NCI-H774 (cell line): ENCODE measurements at places on chromosomes 12 and 14.

- DNase-seq, result peak; percentile 17
Observed at GRCh38 chr12:72368719-72369422, 96.7 kb downstream of the TRHDE start.

DNA sequence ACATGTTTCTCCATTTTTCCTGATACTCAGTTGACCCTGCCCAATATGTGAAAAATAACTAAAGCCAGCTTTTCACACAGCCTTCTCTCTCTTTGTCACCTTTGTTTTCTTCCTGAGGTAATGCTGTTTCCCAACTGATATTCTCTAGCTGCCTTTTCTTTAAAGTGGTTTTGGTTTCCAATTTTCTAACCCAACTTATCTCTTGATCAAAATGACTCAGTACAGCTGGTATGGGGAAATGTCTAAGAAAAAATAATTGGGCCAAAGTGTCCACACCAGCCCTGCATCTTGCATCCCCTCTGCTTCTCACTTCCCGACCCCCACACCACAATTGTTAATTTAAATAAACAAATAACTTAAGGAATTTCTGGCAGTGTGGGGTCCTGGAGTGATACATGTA is 193.8 kb downstream of the SYT1 start:
- no peak for DNase-seq

- DNase-seq, result no peak
Observed at GRCh38 chr12:85424581-85425348, 144.7 kb downstream of the ALX1 start.

GRCh38 chr14:94472842-94473241 is 3.2 kb downstream of the SERPINA9 start:
- DNase-seq, result no peak

DNA sequence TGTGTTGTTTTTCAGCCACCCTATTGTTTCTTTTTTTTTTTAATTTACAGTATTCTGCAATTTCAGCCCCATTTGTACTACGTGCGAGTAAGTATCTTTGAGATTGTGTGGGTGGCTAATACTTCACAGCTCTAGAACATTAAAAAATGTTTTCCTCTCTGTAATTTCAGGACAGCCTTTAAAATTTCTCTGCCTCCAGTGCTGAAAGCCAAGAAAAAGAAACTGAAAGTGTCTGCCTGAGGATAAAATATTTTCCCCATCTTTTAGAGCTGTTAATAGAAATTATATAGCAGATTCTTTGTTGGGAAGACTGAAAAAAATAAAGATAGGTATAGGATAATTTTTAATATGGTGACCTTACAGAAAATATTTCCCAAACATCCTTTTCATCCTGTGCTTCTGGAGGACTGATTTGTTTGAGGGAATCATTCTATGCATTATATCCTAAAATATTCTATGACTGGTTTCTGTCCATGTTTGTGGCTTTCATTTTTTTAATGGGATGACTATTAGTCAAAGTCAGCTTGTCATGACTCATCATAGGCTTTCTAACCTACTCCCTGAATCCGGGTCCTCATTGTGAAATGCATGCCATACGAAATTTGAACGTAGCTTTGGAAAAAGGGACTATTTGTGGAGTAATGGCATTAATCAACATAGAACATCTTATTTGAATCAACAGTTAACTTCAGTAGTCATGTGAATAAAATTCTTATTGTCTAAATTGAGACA is 10.8 kb upstream of the TCTN2 start:
- no peak for DNase-seq

GRCh38 chr12:116533343-116534251 is 25.6 kb upstream of the MAP1LC3B2 start:
- DNase-seq, result peak; percentile 80

- DNase-seq, result no peak
Observed at GRCh38 chr14:104794631-104794992, 936 bp downstream of the AKT1 start.

- DNase-seq, result no peak
Observed at GRCh38 chr14:51225751-51226150, 14.3 kb upstream of the TMX1 start.

DNA sequence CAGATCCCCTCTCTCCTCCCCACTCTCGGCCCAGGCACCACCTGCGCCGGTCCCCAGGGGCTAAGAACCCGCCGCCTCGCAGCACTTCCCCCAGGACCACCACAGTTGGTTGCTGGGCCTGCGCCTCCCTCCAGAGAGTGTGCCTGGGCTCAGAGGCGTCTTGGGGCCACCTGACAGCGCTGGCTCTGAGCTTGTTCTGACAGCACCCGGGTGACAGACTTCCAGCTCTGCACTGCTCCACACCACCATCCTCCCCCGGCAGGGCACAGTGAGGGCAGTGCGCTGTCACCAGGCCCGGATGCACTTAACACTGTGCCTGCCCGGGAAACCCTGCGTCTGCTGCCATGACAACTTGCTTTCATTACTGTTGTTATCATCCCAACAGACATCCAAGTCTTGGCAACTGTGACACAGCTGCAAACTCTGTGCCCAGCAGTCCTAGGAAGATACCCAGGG is 6.6 kb downstream of the BRF1 start:
- peak; percentile 30 for DNase-seq

DNA sequence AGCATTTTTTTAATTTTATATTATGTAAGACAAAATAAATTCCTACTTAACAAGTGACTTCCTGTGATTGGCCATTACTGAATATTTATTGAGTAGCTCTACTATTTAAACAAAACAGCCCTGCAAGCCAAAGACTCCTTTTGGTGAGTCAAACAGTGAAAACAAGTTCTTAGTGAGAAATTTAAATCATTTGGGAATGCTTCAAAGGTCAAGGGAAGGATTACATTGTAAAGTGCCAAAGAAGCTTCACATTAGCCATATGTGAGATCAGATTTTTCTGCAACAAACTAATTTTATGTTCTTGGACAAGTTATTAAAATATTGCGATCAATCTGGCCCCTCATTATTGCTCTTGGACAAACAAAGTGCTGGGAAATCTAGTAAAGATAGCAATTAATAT is 795.4 kb upstream of the MGAT4C start:
- DNase-seq, result no peak

DNA sequence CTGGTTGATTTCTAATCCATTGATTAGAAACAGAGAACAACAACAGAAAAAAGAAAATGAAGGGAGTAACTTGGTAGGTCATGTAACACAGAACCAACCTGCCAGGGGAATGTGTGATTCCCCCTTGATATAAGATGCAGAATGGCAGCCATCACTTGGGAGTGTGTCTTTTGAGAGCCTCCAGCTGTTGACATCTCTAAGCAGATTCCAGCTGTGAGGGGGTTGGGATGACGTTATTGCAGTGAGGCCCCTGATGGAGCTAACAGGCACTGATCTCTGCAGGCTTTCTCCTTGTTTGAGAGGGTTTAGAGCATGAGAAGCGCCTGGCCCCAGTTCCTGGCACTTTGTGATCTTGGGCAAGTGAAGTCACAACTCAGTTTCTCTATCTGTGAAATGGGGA is 124.9 kb downstream of the PELI2 start:
- no peak for DNase-seq

- no peak for DNase-seq
Observed at GRCh38 chr14:99718811-99719192, 34.7 kb downstream of the CYP46A1 start.

DNA sequence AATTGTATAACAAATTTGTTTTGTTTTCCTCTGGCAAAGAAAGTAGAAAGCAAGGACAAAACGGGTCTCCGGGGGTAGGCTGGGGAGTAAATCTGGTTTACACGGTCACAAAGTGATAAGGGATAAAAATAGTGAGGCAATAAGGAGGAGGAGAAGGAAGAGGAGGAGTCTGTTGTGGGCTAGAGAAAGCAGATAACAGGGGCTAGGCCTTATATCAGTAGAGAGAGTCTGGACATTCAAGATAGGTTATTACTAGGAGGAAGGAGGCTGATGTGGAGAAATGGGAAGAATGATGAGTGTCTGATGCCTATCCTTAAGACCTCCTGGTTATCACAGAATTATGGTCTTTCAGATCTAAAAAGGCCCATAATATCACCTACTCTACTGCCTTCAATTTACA is 83.2 kb upstream of the SSTR1 start:
- no peak for DNase-seq

DNA sequence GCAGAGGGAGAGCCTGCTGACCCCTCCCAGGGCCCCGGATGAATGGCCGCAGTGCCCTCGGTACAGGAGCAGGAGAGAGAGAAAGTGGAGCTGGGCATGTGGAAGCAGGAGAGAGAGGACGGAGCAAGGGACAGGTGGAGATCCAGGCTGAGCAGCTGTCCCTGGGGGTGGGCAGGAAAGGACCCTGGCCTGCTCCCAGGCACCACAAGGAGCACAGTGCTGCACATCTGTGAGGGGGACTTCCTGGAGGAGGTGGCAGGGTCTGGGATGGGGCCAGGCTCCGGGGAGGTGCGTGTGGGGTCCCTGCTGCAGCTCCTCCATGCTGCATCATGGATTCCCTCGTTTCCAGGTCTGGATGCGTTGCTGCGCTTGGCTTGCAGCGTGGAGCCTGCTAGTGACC is 13.0 kb upstream of the DLK1 start:
- DNase-seq, result no peak

DNA sequence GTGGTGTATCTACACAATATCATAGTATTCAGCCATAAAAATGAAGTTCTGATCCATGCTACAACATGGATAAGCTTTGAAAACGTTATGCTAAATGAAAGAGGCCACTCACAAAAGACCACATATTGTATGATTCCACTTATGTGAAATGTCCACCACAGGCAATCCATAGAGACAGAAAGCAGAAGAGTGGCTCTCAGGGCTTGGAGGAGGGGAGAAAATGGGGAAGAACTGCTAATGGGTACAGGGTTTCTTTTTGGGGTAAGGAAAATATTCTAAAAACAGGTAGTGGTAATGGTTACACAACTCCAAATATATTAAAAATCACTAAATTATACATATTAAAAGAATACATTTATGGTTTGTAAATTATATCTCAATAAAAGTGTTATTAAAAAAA is 16.5 kb downstream of the SCNN1A start:
- no peak for DNase-seq

DNA sequence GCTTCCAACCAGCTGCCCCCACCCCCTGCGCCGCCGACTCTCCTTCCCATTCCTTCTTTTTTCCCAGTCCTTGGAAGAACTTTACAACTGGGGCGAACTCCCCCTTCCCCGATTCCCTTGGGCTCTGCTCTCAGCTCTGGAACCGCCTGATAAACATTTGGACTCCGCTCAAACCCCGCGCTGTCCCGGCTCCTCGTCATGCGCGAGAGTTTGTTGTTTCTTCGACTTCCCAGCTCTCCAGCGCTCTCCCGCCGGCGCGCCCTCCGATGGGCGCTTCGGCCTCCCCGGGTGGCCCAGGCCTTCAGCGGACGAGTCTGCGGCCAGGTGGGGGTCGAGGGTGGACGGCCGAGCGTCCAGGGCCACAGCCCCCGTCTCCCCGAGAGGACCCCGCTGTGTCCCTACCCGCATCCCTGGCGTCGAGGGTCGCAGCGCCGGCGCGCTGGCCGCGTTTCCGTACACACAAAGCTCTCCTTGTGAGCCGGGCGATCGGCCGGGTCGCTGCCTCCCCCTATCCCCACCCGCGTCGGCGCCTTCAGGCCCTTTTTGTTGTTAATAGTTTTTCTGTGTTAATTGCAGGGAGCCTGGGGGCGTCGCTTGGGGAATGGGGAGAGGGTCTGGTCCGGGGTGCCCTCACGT is 847 bp downstream of the MMP14 start:
- DNase-seq, result no peak

GRCh38 chr14:29446971-29447370 is 480.7 kb downstream of the PRKD1 start:
- DNase-seq, result no peak

- DNase-seq, result peak; percentile 2
Observed at GRCh38 chr14:76710056-76711010, 50.9 kb upstream of the VASH1 start.

GRCh38 chr12:102023343-102023930 is 38.4 kb downstream of the WASHC3 start:
- DNase-seq, result no peak

DNA sequence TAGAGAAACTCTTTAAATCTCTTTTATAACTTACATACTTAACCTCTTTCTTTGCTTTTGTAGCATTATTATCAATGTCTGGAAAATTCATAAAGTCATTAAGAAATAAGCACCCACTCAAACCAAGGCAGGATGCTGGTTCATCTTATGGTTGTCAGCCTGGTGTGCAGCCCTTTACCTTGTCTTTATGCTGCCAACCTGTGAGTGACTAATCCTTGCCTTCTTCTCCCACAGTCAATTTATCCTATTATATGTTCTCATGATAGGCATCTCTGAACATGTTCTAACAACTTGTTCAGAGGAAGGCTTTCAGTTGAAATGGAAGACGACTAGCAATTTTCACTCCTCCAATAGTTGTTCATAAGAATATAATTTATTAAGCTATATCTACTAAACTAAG is 186.9 kb upstream of the CAND1 start:
- DNase-seq, result no peak

DNA sequence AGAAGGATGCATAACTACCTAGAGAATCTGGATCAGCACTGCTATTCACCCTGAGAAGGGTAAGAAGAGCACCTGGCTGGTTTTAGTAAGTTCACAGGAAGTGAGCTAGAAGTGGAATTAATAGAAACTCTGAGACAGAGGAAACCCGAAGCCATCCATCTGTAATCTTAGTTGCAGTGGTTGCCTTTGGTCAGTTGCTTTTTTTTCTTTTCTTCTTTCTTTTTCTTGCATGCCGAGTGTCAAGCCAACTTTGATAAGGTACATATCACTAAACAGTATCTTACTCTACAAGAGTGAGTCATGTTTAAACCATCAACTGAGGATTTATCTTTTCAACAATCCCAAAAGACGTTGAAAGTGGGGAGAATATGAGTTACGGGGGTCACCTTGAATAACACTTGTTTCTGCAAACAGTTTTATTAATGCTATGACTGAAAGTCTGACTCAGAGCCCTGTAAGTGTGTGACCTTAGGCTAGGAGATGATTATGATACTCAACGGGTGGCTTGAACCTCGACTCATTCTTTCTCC is 26.7 kb downstream of the C12orf75 start:
- no peak for DNase-seq

GRCh38 chr12:123038966-123039365 is 58.5 kb downstream of the ARL6IP4 start:
- DNase-seq, result no peak

DNA sequence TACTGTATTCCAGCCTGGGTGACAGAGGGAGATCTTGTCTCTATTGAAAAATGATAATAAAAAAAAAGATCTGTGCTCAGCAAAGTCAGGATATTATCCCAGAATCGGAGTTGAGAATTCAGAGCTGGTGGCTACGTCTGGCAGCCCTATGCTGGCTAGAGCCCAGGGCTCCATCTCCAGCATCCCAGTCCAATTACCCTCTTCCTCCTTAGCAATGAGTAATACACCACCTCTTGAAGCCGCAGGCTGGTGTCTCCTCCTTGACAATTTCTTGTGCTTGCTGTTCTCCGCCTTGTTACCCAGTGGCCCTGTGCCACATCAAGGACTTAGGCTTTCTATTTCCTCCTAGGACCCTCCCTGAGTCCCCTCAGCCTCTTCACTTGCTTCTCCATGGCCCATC is 38.4 kb upstream of the DDX11 start:
- no peak for DNase-seq

GRCh38 chr12:132838410-132839080 is 9.9 kb upstream of the GOLGA3 start:
- DNase-seq, result no peak
